Uterus (tissue), 4 donors: ENCODE measurements at places on chromosomes 2 and 18. TPM values are rescaled to one million over a fixed set of nuclear protein-coding genes. Genes with fewer than 3 reads are reported as not detected.

ABCB11 gene
- total RNA-seq: not detected

PID1 gene
- 38.8 TPM for total RNA-seq

ME2 gene
- total RNA-seq: 11.8 TPM

LYG1 gene
- 3.0 TPM for total RNA-seq

OXER1 gene
- total RNA-seq: not detected

EVX2 gene
- total RNA-seq: not detected

ZNF396 gene
- total RNA-seq: 1.5 TPM

SULT1C2 gene
- total RNA-seq: not detected

PCBP1 gene
- 55.5 TPM for total RNA-seq

ATP6V1B1 gene
- 3.4 TPM for total RNA-seq

KLHL41 gene
- 3.5 TPM for total RNA-seq

KATNAL2 gene
- total RNA-seq: not detected

DNAH6 gene
- 1.0 TPM for total RNA-seq

RAMP1 gene
- total RNA-seq: 461 TPM

MAL gene
- total RNA-seq: 0.29 TPM
